Stimulated activated CD8-positive, alpha-beta memory T cell treated with anti-CD3 and anti-CD28 coated beads, Interleukin-15, amount 100 ng/mL, for 4 hours (primary cell): ENCODE measurements at places on chromosomes 16 and 17.

DNA sequence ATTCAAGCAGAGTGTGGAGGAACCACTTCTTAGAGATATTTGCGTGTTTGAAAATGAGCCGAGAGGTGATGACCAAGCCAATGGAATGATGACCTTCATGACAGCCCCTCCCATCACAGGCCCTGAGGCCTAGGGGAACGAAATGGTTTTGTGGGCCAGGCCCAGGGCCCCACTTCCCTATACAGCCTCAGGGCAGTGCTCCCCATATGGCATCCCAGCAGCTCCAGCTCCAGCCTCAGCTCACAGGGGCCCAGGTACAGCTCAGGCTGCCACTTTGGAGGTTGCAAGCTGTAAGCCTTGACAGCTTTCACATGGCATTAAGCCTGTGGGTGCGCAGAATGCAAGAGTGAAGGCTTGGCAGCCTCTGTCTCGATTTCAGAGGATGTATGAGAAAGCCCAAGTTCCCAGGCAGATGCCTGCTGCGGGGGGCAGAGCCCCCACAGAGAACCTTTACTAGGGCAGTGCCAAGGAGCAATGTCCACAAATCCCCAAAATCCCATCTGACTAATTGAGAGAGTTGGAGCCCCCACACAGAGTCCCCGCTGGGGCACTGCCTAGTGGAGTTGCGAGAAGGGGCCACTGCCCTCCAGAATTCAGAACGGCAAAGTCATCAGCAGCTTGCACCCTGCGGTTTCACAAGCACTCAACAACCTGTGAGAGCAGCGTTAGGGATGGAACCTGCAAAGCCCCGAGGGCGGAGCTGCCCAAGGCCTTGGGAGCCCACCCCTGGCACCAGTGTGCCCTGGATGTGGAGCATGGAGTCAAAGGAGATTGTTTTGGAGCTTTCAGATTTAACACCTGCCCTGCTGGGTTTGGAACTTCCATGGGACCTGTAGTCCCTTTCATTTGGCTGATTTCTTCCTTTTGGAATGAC lies 21.2 kb downstream of the CHMP6 start:
- no peak for DNase-seq

GRCh38 chr17:50268743-50269275 lies 5.5 kb upstream of the TMEM92 start:
- DNase-seq, result no peak

DNA sequence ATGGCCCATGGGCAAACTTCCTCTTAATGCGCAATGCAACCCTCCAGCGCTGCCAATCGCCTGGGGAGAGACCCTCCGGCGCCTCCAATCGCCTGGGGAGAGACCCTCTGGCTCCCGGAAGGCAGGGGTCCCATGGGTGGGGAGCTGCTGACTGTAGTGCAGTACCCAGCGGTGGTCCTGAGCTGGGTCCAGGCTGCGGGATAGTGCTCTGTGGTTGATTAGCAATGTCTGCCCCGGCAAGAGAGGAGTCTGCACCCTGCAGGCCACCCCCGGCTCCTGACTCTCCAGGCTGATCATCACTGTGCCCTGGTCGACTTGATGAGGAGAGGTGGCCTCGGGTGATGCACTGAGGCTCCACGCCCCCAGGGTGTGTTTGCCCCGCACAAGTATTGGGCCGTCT lies 44.6 kb upstream of the ZNF469 start:
- DNase-seq, result no peak

GRCh38 chr16:23520500-23520899 lies 10.2 kb upstream of the GGA2 start:
- no peak for DNase-seq

GRCh38 chr17:72125742-72126141 lies 4.9 kb downstream of the SOX9 start:
- no peak for DNase-seq

- no peak for DNase-seq
Measured at GRCh38 chr17:10048629-10049350, 143.7 kb upstream of the RCVRN start.

DNA sequence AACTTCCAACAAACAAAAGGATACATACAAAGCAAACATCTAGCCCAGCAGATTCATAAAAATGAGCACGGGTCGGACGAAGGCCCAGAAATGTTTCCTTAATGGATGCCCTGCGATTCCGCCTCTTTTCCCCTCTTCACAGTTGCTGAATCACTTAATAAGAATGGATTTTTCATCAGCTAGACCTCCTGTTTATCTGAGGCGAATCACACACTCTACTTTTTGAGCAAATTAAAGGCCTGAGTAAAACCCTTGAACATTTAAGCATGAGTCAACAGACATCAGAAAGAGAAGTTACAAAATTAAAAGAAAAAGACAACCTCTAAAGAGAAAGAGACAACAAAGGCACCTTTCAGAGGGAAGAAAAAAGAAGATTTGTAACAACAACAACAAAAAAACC lies 44.7 kb downstream of the HS3ST3A1 start:
- no peak for DNase-seq

DNA sequence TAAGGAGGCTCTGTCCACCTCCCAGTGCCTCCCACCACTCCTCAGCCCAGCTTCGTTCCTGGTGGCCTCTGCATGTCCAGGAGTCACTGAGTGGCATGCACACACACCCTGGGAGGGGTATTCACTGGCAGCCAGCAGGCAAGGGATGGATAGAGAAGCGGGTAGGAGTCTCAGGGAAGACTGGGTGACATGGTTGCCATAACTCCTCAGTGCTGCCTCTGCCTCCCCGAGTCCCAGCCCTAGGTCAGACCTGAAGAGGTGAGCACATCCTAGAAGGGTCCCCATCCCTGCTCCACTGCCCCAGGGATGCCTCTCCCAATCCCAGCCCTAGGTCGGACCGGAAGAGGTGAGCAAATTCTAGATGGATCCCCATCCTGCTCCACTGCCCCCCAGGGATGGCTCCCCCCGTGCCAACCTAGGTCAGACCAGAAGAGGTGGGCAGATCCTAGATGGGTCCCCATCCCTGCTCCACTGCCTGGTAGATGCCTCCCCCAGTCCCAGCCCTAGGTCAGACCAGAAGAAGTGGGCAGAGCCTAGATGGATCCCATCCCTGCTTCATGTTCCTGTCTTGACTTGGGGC lies 197.0 kb downstream of the IRF8 start:
- no peak for DNase-seq

GRCh38 chr17:33657181-33657580 lies 364.1 kb upstream of the ASIC2 start:
- no peak for DNase-seq
